ENCODE measurements at places on chromosomes 7 and 10.

DNA sequence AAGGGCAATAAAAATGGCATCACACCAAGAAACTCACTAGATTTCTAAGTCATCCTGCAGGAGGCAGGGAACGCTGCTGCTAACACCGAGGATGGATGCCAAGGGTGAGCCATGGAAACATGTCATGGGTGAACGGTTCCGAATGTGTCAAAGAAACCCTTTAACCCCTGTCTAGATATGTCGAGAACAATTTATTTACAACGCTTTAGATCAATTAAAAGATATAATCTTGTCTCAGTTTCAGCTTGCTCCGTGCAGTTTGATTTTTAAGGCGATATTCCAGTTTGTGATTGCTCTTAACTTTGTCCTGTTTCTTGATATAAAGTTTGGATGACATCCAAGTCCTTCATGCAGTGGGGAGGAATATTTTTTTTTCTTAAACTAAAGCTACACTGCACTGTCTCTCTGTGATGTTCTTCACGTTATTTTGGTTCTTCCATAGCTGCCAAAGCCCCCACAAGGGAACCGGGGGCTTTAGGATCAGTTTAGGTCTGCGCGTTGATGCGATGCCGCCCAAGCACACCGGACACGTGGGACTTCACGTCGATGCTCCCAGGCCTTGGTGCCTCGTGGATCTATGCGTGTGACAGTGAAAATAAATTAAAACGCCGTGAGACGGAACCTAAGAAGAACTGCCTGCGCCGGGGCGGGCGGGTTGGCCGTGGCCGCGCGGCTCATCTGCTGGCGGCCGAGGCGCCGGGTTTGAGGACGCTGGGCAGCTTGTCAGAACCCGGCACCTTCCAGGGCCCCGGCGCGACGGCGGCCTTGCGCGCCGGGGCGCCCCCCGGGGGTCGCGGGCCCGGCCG, 220.3 kb downstream of the PHTF2 start:
- DNase-seq: peak; percentile 70

- peak; percentile 84 for DNase-seq
Observed at GRCh38 chr7:100003711-100004661, 11.4 kb upstream of the ZKSCAN1 start.

- DNase-seq: peak; percentile 12
Observed at GRCh38 chr7:156554488-156554887, 86.1 kb upstream of the RNF32 start.

- DNase-seq: no peak
Observed at GRCh38 chr10:94002156-94002555, 8.4 kb downstream of the PLCE1 start.

DNA sequence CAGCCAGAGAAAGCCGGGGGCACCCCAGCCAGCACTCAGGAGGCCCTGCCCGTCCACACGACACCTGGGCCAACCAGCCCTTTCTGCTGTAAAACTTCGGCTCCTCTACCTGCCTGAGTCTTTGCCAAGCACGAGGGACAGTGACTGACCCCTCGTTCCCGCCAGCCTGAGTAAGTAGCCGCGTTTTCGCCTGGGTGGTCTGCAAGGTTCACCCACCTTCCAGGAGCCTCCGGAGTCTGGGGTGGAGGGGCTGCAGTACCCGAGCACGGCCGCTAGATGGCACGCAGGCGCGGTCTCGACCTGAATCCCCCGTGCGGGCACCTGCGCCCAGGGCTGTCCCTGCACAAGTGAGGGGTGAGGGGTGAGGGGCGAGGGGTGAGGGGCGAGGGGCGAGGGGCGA, 192.7 kb downstream of the PTPRN2 start:
- no peak for DNase-seq

GRCh38 chr7:41139789-41140188, 563.1 kb downstream of the INHBA start:
- DNase-seq: no peak

DNA sequence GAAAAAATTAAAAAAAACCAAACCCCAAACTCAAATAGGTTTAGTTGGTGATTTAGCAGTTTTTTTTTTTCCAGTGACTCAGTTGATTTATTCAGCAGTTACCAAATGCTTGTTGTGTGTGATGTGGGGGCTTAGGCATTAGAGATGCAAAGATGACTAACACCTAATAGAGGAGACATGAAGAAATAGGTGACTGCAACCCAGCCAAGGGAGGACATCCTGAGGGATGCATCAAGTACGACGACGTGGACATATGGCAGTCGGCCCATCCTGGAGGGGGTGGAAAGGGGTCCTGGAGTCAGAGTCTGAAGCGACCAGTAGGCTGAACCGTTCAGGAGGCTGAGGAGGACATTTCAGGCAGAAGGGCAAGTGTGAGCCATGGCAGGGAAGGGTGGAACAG, 35.5 kb downstream of the LRMDA start:
- no peak for DNase-seq

- no peak for DNase-seq
Observed at GRCh38 chr10:71159892-71160291, 52.5 kb upstream of the UNC5B start.

DNA sequence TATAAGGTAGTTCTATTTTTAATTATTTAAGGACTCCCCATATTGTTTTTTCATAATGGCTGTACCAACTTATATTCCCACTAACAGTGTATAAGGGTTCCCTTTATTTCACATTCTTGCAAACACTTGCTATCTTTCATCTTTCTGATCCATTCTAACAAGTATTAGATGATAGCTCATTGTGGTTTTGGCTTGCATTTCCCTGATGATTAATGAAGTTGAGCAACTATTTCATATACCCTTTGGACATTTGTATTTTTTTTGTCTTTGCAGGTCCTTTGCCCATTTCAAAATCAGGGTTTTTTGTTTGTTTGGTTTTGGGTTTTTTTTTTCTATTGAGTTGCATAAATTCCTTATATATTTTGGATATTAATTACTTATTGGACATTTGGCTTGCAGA, 107.2 kb downstream of the EPC1 start:
- DNase-seq: no peak

GRCh38 chr10:784403-785088, 95.1 kb upstream of the DIP2C start:
- DNase-seq: peak; percentile 47

- no peak for DNase-seq
Observed at GRCh38 chr10:87623191-87623590, 36.5 kb upstream of the PAPSS2 start.

DNA sequence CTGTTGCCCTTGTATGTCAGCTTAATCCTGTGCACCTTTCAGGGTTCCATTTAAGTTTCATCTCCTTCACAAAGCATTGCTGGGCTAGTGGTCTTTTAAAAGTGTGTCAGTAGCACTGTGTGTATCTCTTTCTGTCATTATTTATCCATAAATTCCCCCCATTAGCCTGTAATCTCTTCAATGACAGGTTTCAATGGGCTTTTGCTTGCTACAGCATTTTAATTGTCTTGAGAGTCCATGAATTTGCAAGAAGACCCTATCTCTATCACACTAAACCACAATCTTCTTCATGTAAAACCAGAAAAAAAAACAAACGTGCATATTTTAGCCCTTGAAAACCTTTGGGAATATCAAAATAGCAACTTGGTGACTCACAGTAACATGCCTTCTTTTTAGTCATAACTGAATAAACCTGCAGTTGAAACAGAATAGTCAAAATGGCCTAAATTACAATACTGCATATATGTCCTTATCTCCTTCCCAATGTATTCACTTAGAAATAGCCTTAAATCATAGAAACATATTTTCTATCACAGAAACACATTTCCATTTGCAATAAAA, 118.6 kb downstream of the PON1 start:
- DNase-seq: no peak

GRCh38 chr10:84511709-84512285, 183.4 kb downstream of the CCSER2 start:
- no peak for DNase-seq

DNA sequence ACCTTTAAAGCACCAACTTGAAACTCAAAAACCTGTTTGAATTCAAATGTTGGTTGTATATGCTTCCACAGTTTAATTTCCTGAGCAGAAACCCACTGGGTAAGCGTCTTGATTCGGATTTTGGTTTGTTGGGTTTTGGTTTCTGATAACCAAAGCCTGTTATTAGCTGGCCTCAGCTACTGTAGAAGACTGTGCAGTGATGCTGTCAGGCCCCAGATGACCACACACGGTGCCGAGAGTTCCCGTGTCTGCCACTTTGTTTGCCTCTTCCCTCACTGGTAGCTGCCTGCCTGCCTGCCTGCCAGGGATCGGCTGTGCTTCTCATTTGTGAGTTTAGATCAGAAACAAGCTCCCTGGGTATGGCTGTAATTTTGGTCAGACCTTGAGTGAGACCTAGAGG, 5.6 kb downstream of the MDH2 start:
- DNase-seq: no peak

GRCh38 chr10:21336476-21337170, 188.9 kb downstream of the SKIDA1 start:
- no peak for DNase-seq

- DNase-seq: no peak
Observed at GRCh38 chr10:176677-177076, 41.4 kb downstream of the ZMYND11 start.

GRCh38 chr7:146875237-146875785, 758.7 kb downstream of the CNTNAP2 start:
- DNase-seq: no peak

- no peak for DNase-seq
Observed at GRCh38 chr7:69199661-69200060, 398.6 kb upstream of the AUTS2 start.

DNA sequence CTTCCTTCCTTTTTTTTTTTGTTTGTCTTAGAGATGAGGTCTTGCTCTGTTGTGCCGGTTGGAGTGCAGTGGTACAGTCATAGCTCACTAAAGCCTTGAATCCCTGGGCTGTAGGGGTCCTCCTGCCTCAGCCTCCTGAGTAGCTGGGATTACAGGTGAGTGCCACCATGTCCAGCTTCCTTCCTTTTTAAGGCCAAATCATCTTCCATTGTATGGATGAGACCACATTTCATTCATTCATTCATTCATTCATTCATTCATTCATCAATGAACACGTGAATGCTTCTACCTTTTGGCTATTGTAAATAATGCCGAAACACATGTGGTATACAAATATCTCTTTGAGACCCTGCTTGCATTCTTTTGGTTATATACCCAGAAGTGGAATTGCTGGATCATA, 60.0 kb upstream of the BAIAP2L1 start:
- DNase-seq: no peak

- no peak for DNase-seq
Observed at GRCh38 chr10:132740588-132740987, 45.4 kb downstream of the NKX6-2 start.
